ENCODE measurements at places on chromosomes 4 and X.
A peak's percentile ranks its signal among the peaks of the same experiment; 100 is the strongest.

- no peak for DNase-seq
Observed at GRCh38 chr4:110907801-110908313, 285.0 kb upstream of the PITX2 start.

GRCh38 chr4:37066159-37066558 is 178.4 kb upstream of the NWD2 start:
- DNase-seq = peak; percentile 84

GRCh38 chr4:38529189-38530115 is 134.5 kb upstream of the KLF3 start:
- DNase-seq = no peak

GRCh38 chr4:111837761-111838160 is 307.5 kb upstream of the FAM241A start:
- no peak for DNase-seq

DNA sequence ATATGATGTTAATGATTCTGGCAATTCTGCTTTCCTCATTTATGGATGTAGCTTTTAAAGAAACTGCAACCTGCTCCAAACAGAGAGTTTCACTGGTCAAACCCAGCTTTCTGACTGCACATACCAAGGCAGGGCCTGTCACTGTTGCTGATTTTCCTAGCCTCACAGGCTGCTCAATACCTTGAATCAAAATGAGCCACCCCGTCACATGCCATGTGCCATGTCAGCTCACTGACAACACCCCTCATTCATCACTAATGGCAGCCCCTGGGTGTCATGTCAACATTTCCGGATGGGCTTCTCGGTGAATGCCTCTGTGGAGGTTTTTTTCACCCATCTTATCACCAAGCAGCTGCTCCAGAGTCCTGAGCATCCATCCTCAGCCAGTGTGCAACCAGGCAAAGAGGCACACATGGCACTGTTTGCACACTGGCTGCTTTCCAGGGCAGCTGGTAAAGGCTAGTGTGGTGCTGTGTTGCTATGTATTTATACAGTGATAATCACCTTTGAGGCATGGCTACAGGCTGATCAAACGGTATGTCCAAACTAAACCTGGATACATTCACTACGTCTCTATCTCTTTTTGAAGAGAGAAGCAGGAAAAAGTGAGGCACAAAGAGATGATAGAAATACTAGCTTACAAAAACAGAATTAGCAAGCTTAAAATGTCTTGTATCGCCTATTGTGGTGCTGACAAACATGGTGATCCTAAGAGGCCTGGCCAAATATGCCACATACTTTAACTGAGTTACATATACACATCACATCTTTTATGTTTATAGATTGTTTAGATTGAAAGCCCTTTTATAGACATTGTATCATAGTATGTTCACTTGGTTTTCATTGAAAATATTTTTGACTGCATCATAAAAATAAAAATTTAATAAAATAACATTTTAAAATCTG is 94.6 kb upstream of the INPP4B start:
- DNase-seq = peak; percentile 87

DNA sequence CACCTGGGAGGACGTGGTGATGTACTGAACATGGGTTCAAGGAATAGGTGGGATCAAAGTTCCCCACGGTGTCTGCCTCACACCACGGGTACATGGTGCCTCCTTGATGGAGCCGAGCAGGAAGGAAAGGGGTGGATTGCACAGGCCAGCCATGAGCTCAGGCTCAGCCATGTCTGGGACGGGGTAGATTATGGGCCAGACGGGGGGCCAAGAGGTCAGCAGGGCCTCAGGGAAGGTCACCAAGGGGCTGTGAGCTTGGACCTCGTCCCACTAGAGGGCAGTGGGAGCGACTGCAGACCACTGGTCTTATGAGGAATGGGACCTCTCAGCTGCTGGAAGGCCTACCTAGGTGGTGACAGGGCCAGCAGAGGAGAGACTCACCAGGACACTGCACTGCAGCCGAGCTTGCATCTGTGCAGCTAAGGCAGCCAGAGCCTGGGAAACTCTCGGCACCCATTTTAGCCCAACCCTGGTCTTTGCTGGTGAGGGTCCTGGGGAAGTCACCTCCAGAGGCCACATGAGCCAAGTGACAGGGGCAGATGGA is 38.4 kb downstream of the JAKMIP1 start:
- no peak for DNase-seq

GRCh38 chr4:10747186-10747585 is 62.6 kb upstream of the CLNK start:
- DNase-seq = no peak

GRCh38 chrX:154515090-154515965 is 704 bp downstream of the FAM3A start:
- no peak for DNase-seq

DNA sequence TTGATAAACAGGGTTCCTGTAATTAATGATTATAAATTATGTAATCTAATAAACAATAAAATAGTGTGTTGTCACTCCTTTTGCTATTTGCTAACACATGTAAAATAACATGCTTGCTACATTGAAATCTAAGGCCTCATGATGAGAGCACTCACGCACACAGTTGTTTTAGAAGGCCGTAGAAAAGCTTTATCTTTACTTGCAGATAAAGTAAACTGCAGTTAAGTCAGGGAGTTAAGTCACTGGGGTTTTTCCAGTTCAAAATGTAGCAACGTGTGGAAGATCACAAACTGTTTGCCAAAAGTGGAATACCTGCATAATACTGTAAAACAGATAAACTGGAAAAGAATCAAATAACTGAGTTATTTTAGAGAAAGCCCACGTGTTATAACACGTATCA is 187.3 kb upstream of the PACRGL start:
- DNase-seq = no peak

DNA sequence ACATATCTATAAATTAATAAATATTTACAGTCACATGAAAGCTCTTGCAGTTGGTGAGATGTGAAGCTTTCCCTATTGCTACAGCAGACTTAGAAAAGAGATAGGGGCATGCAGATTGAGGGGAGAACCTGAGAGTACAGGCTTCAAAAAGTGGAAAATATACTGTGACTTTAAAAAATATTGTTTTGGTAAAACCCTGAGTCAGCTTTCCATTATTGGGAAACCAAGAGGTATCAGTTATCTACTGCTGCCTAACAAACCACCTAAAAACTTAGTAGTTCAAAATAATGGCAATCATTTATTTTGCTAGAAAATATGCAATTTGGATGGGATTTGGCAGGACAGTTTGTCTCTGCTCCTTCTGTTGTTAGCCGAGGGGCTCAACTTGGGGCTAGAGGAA is 38.3 kb downstream of the LANCL3 start:
- no peak for DNase-seq

GRCh38 chr4:129176864-129177263 is 80.9 kb downstream of the C4orf33 start:
- no peak for DNase-seq

GRCh38 chr4:152925851-152926250 is 10.3 kb upstream of the FHDC1 start:
- no peak for DNase-seq

GRCh38 chr4:152352215-152352614 is 183.7 kb downstream of the FBXW7 start:
- DNase-seq = no peak

GRCh38 chr4:113300471-113300928 is 251.0 kb downstream of the ANK2 start:
- DNase-seq = no peak

DNA sequence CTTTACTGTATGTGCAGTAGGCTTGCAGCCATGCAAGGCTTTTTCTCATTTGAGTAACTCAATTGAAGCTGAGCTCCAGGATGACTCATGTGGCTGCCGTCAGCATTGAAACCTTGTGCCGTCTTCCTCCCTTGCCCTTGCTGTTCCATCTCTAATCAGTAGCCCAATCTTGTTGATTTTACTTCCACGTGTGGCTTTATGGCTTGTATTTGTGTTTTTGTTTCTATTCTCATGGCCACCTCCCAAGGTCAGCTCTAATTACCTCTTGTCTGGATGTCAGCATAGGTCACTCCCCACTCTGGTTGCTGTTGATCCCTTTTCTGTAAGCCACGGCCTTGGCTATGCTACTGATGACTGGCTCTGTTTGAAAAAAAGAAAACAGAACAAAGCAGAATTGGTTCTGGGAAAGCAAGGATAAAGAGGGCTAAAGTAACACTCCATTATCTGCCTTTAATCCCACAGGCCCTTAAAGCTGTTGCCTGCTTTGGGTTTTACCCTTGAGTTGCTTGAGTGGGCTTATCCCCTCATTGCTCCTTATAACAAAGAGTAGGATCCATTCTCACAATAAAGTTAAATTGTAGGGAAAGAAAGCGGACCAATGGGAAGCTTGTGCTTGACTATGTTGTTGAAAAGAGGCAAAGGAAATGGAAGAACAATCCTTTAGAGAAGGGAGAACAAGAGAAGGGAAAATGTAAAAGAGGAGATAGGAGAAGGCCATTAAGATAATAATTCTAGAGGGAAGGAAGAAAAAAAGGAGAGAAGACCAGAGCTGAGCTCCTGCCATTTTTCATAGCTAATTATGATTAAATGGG is 173.9 kb upstream of the PGRMC2 start:
- DNase-seq = no peak

- DNase-seq = no peak
Observed at GRCh38 chrX:9390121-9390520, 74.7 kb upstream of the TBL1X start.
